Fibroblast of lung (primary cell): ENCODE measurements at places on chromosomes 6 and 20.

GRCh38 chr6:90062667-90063066 is 168.4 kb downstream of the GJA10 start:
- DNase-seq, result peak; percentile 22

GRCh38 chr6:116409756-116410155 is 39.0 kb downstream of the DSE start:
- DNase-seq, result no peak

DNA sequence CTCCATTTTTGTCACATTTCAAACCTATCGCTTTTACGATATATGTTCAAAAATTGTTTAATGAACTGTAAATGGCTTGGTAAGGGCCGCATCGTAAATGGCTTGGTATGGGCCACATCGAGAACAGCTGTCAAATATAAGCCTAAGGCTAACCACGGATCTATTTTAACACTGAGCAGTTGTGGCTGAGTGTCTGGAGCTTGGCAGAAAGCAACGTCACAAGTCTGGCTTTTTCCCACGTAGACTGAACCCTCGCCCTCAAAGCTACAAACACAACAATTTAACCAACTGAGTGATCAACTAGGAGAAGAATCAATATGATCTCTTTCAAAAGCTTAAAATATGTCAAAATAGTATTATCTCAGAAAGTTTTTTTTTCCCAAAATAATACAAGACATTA is 71.4 kb upstream of the PRSS16 start:
- DNase-seq, result peak; percentile 34

DNA sequence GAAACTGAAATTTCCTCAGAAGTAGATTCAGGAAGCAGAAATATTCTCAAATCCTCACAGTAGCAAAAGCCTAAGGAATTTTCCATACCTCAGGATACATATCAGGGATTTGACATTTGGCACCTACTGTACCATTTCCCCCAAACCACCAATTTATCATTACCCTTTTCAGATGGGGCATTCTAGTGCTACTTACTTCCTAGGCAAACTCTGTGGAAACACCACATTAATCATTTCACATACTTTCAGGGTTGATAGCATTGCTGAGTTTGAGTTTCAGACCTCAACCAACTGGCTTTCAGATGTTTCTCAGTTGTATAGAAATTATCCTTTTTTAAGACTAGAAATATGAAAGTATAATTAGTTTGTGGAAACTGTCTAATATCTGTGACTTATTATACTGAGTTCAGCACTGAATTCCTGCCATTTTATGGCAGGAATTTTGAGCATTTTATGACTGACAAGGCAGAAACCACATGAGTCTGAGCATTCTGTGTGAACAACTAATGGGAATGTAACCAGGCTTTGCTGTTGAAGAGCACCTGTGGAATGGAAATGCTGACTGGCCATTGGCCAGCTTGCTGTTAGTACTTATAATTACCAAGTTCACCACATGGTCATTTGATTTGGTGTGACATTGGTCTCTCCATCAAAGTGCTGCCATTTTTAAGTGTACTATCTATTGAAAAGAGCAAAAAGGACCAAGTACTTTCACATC is 35.1 kb upstream of the IRAK1BP1 start:
- DNase-seq, result no peak

DNA sequence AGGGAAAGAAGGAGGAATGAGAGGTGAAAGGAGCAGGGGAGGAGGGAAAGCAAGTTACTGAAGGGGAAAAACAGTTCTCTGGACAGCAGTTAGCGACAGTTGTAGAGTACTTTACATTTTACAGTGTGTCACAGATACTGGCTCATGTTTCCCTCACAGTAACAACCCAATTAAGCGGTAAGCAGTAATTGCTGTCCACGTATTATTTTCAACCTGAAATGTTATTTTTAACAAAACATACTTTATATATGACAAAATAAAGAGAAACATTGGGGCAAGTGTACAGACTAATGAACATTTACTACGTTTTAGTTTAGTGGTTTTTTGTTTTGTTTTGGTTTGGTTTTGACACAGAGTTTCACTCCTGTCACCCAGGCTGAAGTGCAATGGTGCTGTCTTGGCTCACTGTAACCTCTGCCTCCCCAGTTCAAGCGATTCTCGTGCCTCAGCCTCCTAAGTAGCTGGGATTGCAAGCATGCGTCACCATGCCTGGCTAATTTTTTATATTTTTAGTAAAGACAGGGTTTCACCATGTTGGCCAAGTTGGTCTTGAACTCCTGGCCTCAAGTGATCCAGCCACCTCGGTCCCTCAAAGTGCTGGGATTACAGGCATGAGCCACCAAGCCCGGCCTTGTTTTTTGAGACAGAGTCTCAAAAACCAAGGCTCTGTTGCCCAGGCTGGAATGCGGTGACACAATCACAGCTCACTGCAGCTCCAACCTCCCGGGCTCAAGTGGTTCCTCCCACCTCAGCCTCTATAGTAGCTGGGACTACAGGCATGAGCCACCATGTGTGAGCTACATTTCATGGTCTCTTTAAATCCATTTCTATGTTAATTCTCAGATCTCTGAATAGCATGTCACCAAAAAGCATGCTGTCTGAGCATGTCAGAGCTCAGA is 22.6 kb upstream of the BTN3A2 start:
- peak; percentile 28 for DNase-seq

DNA sequence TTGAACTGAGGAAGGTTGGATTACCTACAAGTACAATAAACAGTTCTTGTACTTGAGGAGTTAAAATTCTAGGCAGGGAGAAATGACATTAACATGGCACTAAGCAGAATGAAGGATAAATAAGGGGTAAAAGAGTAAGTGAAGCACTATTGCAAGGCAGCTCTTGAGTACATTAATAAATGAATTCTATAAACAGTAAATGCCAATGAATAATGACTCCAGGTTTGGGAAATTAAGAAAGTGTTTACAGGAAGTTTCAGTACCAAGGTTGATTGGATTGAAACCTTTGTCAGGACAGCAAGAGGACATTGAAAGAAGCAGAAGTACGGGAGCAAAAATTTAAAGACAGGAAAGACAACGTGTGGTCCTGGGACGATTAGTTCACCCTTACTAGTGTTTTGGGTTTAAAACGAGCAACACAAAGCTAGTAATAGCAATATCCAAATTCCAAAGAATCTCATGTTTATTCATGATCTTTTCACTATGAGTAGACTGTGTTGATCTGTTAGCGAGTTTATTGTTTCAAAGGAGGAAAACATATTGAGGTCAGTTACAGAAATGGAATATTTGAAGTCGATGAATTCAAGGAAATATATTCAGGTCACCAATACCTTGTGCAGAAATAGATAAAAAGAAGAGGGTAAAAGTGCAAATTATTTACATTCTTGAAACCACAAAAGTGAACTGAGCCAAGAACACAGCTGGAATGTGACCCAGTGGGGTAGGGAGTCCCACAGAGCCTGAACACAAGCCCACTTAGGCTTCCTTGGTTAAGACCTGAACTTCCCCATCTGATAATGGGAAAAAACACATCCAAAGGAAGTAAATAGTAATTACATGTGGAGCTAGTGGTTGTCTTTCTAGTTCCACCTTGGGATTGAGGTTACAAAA is 80.8 kb downstream of the MKKS start:
- peak; percentile 44 for DNase-seq

GRCh38 chr20:1880529-1881239 is 14.5 kb upstream of the SIRPA start:
- DNase-seq, result no peak
